ENCODE measurements at places on chromosomes 4 and X. TPM values are rescaled to one million over a fixed set of nuclear protein-coding genes. Genes with fewer than 3 reads are reported as not detected.

DNA sequence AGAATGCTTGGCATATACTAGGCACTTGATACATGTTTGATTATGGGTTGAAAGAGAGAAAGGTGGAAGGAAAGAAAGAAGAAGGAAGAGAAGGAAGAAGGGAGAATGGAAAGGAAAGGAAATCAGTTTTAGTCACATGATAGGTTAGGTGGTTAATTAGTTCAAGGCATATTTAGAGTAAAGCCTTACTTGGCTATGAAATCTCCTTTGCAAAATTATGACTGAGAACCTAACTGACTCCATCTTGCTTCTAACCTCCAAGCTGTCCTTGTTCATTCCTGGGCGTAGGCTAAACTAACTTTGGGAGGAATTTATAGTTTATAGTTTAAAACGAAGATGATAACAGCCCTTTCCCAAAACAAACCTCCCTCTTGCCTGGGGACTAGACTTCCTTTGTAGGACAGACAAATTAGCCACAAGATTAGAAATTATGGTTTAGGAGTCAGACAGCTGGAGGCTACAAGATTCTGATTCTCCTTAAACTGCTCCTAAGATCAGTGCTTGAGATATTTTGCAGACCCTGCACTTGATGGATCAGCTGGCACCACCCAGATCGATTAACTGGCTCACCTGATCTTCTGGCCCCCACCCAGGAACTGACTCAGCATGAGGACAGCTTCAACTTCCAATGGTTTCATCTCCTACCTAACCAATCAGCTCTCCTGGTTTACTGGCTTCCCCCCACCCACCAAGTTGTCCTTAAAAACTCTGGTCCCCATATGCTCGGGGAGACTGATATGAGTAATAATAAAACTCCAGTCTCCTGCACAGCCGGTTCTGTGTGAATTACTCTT, 55.0 kb downstream of the TXK start:
- no peak for DNase-seq

The EGF gene
- polyA plus RNA-seq = 3.6 TPM

DNA sequence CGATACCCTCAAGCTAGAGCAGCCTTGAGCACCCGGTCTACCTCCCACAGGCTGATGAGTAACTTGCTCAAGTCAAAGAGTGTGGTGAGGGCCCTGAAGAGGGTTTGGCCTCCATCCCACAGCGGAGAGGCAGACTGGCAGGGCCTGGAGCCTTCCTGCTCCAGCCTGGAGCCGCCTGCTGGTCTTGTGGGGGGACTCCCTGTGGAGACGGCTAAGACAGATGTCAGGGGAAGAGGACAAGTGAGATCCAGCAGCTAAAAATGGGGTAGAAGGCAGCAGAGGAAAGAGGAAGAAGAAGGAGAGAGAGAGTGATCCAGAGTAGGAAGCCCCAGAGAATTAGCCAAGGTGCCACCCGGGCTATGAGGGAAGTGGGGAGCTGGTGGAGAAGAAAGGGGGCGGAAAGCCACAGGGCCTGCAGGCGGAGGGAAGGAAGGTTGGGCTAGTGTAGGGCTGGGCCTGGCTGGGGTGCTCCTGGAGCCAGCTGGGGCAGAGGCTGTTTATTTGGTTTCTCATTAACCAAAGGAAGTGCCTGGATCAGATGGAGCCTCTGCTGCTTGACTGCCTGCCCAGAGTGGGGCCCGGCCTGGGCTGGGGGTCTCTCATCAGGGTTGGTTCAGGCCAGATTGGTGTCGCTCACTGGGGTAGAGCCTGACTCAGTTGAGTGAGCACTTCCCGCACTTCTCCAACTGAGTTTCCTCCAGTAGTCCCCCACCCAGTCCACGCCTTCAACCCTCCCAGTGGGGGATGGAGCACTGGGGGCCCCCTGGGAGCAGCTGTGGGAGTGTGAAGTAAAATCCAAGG, 14.2 kb downstream of the EFNB1 start:
- no peak for DNase-seq

The TRIM61 gene
- 5.1 TPM for polyA plus RNA-seq

DNA sequence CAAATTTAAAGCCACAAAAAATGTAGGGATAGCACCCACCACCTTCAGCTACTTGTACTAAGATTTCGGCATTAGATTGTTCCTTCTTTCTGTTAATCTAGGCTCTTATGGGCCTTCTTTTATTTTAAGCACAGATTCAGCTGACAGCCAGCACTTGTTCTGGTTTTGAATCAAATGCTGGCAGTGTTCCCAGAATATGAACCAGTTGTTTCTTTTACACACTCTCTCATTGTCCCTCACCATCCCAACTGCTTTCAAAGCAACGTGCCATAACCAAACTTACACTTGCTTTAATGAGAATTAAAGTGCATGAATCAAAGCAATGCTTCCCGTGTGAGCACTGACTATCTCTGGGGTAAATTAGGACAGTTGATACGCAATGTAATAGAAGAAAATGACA, 744.5 kb upstream of the FAM241A start:
- DNase-seq = peak; percentile 4

GRCh38 chr4:96887857-96888256, 1048.0 kb downstream of the PDHA2 start:
- no peak for DNase-seq

The TIMM8A gene
- 22.0 TPM for polyA plus RNA-seq

DNA sequence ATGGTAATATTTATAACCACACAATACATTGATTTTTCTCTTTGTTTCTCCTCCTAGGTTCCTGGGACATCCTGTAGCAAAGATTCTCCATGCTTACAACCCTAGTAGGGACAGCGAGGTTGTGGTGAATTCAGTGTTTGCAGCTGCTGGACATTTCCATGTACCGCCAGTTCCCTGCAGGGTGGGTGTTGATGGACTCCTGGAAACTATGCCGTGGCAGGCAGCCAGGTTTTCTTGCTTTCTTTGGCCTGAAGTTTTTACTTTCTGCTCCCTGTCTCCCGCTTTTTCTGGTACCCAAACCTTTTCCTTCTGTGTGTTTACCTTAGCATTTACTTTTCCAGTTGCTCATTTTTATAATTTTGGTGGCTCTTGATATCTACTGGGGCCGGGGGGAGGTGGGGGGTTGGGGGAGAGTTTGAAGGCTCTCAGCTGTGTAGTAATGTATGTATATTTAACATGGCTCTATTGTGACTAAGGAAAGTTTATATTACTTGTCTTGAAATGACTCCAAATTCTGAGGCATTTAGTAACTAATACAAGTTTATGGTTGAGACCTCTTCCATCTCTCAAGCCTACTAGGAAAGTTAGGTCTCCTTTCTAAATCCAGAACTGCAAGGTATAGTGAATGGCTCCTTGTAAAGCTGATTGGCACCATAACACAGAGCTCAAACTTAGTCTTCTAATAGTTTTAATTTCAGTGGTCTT, 89.7 kb downstream of the TMEM131L start:
- DNase-seq = peak; percentile 81

DNA sequence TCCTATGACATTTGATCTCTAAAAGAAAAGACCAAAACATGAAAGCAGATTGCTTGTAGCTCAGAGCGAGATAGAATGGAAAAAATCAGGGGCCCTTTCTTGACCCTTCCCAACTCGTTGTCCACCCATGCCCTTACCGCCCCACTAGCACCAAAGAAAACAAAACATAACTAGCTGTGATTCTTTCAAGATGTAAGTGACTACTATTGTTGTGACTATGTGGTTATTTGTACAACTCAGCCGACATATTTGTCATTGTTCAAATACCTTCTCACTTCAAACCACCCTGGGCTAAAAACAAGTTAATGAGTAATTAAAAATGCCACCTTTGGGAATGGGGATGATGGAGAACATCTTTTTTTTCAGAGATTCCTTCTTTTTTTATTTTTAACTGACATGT, 171.2 kb upstream of the GPC4 start:
- DNase-seq = no peak

The HS6ST2 gene
- polyA plus RNA-seq = 21.1 TPM

The RAB33A gene
- polyA plus RNA-seq = 0.52 TPM

The PDE5A gene
- 56.0 TPM for polyA plus RNA-seq

DNA sequence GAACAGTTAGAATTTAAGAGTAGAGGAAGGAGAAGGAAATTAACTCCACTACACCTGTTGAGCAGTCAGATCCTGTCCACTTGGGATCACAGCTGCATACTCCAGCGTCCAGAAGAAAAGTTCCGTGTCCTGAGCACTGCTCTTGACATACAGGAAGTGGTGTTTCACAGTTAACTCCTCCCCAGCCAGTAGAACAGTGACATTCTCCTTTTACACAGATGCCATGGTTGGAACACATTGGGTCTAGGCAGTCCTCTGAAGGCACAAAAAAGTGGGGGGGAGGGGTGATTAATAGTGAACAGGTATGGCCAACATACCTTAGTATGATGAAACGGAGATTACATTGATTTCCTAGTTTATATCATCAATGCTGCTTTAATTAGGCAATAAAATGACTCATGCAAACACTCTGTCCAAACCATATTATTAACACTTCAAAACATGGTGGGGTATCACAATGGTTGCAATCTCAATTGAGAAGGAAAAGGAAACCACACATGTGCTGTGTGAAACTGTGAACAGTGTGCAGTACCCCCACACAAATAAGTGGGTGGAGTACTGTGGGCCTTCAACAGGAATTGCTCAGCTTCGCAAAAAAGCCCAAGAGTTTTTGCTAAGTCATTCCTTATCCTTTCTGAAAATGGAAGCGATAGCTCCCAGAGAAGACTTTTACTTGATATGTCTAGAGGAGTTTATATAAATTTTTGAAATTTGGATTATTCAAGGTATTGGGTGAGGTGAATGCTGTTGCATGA, 295.6 kb downstream of the SH2D1A start:
- no peak for DNase-seq

DNA sequence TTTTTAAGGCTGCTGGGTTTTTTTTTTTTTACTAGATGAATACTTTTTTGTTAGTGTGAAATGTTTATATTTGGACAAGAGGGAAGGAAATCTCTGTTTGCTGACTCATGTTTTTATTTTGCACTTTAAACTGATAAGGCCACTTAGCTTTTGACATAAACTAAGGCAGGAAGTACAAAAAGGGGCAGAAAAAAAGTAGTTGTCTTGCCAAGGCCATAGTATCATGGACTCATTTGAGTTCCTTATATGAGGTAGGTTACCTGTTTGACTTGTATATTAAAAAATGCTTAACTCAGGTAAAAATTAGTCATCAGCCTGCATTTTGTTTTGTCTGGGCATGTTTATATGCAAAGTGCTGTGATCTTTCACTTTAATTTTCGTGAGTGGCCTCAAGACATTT, 26.0 kb downstream of the SMAD1 start:
- no peak for DNase-seq

DNA sequence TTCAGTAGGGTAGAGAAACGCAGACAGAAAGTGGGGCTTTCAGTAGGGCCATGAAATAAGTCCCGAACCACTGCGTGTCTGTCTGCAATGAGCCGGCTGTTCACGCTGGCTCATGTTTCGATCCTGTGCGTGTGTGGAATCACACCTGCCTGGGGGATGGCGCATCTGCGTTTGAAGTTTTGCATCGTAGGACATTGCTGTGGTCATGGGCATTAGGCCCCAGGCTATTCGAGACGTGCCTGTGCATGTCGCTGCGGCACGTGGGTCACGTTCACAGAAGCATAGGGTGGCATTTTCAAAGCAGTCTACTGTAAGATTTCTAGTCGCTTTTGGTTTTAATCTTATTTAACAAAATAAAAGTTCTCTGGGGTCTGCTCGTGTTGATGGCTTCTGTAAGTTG, 25.5 kb upstream of the HGFAC start:
- DNase-seq = no peak

DNA sequence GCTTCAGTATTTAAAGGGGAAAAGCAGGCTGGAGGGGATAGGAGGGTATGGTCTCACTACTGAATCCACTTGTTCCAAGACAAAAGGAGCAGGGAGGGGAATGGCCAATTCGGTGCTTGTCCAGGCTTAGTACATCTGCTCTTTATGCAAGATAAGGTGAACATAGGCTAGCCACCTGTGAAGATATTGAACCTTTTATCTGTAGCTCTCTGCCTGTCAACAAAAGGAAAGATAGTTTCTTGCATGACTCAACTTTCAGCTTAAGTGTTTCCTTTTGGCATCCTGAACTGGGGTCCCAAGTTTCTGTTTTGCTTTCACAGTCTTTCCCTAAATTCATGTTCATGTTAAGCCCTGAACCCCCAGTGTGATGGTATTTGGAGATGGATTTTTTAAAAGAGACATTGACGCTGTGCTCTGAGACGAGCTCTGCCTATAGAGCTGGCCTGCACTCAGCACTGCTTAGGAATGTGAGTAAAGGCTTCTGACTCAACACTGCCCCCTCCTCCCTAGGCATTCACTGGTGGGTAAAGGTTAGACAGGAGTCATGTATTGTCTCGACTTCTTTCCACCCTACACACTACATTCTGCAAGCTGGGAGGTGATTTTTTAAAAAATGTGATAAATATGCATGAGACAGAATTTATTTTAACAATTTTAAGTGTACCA, 28.2 kb downstream of the FAM149A start:
- DNase-seq = no peak

DNA sequence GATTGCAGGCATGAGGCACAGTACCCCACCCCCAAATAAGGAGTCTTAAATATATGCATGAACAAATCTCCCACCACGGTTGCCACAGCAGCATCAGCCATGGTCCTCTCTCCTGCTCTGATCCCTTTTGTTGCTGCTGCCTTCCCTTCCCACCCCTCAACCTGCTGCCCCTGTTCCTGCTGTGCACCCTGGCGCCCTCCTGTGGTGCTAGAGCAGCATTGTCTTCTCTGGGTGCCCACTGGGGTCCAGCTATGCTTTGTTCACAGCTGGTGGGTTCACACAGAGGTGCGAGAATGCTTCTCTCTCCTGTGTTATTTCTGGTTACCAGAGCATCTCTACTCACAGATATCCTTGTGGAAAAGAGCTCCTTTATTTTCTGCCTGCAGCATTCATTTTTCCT, 116.2 kb downstream of the GATB start:
- no peak for DNase-seq

The SOWAHB gene
- polyA plus RNA-seq = 5.0 TPM

- DNase-seq = no peak
Measured at GRCh38 chr4:89305028-89305427, 2.6 kb downstream of the GPRIN3 start.

- DNase-seq = no peak
Measured at GRCh38 chrX:34654696-34655490, 2.2 kb downstream of the TMEM47 start.
